Esophagus muscularis mucosa (tissue), 4 donors: ENCODE measurements at places on chromosomes 3 and 15. TPM values are rescaled to one million over a fixed set of nuclear protein-coding genes. Genes with fewer than 3 reads are reported as not detected.

Gene GOLGB1
- 55.7 TPM for total RNA-seq

Gene ASB14
- not detected for total RNA-seq

Gene CPNE9
- not detected for total RNA-seq

Gene VEPH1
- total RNA-seq, result 0.23 TPM

Gene NANOGP8
- total RNA-seq, result 0.63 TPM

Gene DTX3L
- total RNA-seq, result 21.6 TPM

Gene CHRNA3
- 2.9 TPM for total RNA-seq

Gene DPPA4
- total RNA-seq, result not detected

Gene LRCH3
- 160 TPM for total RNA-seq

Gene SLC6A1
- total RNA-seq, result 0.78 TPM

Gene GATM
- 34.2 TPM for total RNA-seq

Gene GP9
- total RNA-seq, result 0.50 TPM

Gene TRH
- not detected for total RNA-seq

Gene TMOD3
- total RNA-seq, result 25.7 TPM

Gene CLDN18
- total RNA-seq, result 0.39 TPM

Gene CPLX3
- 0.33 TPM for total RNA-seq

Gene ACOX2
- total RNA-seq, result 28.9 TPM

Gene IL16
- total RNA-seq, result 24.9 TPM

Gene ACTC1
- total RNA-seq, result 8.7 TPM

Gene UBL7
- total RNA-seq, result 63.1 TPM

Gene BUB1B
- 1.3 TPM for total RNA-seq

Gene PLS1
- 1.3 TPM for total RNA-seq

Gene CCK
- 4.6 TPM for total RNA-seq

Gene ANAPC13
- total RNA-seq, result 47.8 TPM

Gene MKRN2
- total RNA-seq, result 36.6 TPM

Gene RCCD1
- total RNA-seq, result 5.3 TPM

Gene FEZF2
- total RNA-seq, result not detected

Gene GABRG3
- not detected for total RNA-seq

Gene MCF2L2
- 1.6 TPM for total RNA-seq

Gene IL20RB
- total RNA-seq, result 1.4 TPM

Gene ADAMTSL3
- total RNA-seq, result 30.0 TPM

Gene SLC22A14
- total RNA-seq, result not detected

Gene DUOXA2
- total RNA-seq, result 0.42 TPM

Gene ITIH1
- not detected for total RNA-seq

Gene PLA2G4F
- total RNA-seq, result 0.11 TPM

Gene GPR62
- 0.42 TPM for total RNA-seq

Gene SHF
- 13.2 TPM for total RNA-seq

Gene SPINK8
- total RNA-seq, result not detected

Gene ZBTB11
- total RNA-seq, result 15.6 TPM

Gene SMAD6
- 11.2 TPM for total RNA-seq

Gene PCYT1A
- 56.5 TPM for total RNA-seq

Gene EPHB1
- 6.1 TPM for total RNA-seq

Gene U2SURP
- 49.9 TPM for total RNA-seq

Gene SPSB4
- total RNA-seq, result 5.4 TPM

Gene SEMA3G
- total RNA-seq, result 16.6 TPM

Gene TRIM71
- not detected for total RNA-seq

Gene SLC9C1
- total RNA-seq, result 0.17 TPM

Gene COL6A5
- not detected for total RNA-seq

Gene OR5K2
- not detected for total RNA-seq

Gene FILIP1L
- 122 TPM for total RNA-seq

Gene ZKSCAN7
- 6.6 TPM for total RNA-seq

Gene CCDC39
- under 0.01 TPM for total RNA-seq

Gene MOBP
- total RNA-seq, result not detected

Gene CRTAP
- 187 TPM for total RNA-seq

Gene CLCN2
- 3.4 TPM for total RNA-seq
